Epithelial cell of alveolus of lung (primary cell): ENCODE measurements at places on chromosomes 11 and 22. TPM values are rescaled to one million over a fixed set of nuclear protein-coding genes. Genes with fewer than 3 reads are reported as not detected.

Gene OR6A2
- 0.24 TPM in 1 of 2 replicates, not detected in the other for total RNA-seq

Gene PTGDR2
- total RNA-seq: 2.5 and 6.8 TPM in 2 replicates

Gene SLC35E4
- total RNA-seq: 13.1 and 14.9 TPM in 2 replicates

Gene CASP1
- 22.5 and 44.0 TPM in 2 replicates for total RNA-seq

Gene TRIM48
- total RNA-seq: not detected in 2 replicates
